ENCODE measurements at places on chromosomes 11 and 22.

- no peak for DNase-seq
These were observed 40.8 kb upstream of the ACCSL start for GRCh38 chr11:44006917-44007361.

DNA sequence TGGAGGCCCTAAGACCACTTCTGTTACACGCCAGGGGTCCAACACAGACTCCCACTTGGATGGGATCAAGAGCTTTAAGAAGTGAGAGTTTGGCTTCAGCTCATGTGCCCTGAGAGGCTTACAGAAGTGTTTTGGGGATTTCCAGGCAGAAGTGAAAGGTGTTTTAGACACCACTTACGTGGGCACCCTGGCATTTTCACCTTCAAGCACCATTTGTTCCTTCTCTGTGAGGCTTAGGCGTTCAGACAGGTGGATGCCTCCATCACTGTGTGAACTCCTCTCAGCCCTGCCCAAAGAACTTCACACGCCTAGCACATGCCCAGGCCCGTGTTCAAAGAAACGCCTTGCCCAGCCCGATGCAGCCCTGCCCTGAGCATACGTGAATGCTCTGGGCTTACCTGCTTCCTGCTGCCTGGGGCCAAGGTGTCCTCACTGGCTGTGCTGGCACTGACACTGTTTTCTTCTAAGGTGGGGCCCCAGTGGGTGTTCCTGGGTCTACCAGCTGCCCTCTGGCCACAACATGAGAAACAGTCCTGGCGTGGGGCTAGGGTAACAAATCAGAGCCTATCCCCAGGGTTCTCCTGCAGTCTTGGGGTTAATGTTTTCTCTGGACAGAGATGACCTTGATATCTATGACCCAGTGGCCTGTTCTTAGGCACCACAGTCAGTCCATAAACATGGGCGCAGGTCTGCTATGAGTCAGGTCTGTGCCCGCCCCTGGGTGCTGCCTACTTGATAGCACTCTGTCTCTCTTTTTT is 34.0 kb downstream of the AMPD3 start:
- DNase-seq, result peak; percentile 87

- peak; percentile 85 for DNase-seq
These were observed at the start of gene EIF4ENIF1 for GRCh38 chr22:31489632-31490495. Gene EIF4ENIF1, minus strand, starts transcription at chr22:31489842. Its CDS starts 1,124 bp downstream, at chr22:31488718.

DNA sequence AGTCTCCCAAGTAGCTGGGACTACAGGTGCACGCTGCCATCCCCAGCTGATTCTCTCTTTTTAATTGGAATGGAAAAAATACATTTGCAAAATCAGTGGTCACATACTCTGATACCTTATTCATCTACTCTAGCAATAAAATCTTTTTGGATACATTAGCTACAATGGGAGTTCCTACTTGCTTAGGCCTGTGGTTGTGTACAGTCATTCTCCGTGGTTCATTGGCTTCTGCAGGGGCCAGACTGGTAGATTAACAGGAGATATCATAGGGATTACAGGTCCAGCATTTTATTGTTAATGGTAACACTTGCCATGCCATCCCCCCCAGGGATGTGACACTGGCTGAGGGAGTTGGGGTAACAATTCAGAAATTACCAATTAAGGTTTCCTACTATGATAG is 140.0 kb downstream of the ADAMTS15 start:
- no peak for DNase-seq

- DNase-seq, result peak; percentile 56
These were observed at the start of gene MPPED2 for GRCh38 chr11:30586251-30587144. Gene MPPED2, minus strand, starts transcription at chr11:30586353. Its CDS starts 5,980 bp downstream, at chr11:30580373.

GRCh38 chr11:61613051-61613450 is 32.2 kb upstream of the SYT7 start:
- DNase-seq, result no peak

DNA sequence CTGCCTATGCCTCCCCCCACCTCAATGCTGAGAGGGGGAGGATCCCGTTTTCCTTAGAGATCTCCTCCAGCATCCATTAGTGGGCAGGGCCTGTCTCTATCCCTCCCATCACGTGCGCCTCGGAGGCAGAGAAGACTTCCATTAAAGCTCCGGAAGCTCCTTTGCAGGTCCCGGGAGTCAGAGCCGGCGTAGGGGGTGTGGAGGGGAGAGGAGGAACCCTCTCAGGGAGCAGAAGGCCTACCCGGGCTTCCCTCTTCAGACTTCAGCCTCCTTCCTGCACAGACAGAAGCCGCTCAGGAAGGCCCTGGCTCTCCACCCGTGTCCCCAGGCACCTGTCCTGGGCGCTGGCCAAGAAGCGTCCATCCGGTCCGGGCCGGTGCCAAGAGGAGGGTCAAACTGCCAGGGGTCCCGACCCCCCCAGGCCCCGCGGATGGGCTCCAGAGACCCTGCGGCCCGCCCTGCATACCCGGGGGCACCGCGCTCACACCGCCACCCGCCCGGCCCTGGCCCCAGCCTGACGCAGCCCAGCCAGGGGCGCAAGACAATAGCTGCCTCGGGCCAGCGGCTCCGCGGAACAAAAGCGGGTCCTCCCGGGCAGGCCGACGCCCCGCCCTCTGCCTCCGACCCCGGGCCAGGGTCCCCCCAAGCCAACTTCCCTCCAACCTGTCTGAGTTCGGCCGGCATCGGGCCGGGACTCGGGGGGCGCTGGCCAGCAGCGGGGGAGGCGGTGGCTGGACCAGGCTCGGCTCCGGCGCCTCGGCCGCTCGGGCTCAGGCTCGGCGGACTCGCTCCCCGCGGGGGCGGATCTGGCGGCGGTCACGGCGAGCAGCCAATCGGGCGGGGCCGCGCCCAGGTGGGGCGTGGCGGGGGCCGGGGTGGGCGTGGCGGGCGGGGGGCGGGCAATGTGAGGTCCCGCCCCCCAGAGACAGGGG is 29.9 kb downstream of the ARVCF start:
- peak; percentile 62 for DNase-seq

DNA sequence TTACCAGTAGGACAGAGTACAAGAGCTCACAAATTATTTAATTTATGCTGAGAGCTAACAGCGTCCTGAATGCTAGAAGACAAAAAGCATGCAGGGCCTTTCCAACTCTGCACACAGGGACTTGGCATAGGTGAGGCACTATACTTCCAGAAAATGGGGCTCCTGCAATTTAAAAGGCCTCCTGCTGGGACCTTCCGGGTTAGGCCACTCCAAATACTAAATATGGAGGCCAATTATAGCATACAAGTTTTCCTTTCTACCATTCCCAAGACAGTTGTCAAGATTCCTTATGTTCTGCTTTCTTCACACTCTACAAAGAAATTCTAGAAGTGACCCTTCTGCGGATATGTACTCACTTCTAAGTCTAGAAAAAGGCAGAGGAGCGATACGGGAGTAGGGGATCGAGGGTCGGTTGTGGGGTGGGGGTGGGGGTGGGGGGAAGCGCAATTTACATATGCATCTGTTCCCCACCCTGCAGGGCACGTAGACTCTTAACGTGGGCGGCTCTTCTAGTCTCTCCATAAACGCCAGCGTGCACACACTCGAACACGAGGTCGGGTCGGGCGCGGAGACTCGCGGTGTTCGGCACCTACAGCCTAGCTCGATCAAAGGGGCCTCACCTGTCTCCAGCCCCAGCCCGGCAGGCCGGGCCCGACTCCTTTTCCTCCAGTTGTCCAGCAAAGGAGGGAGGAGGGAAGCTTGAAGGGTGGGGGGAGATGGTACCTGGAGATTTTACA is 728 bp downstream of the DCUN1D5 start:
- peak; percentile 50 for DNase-seq

DNA sequence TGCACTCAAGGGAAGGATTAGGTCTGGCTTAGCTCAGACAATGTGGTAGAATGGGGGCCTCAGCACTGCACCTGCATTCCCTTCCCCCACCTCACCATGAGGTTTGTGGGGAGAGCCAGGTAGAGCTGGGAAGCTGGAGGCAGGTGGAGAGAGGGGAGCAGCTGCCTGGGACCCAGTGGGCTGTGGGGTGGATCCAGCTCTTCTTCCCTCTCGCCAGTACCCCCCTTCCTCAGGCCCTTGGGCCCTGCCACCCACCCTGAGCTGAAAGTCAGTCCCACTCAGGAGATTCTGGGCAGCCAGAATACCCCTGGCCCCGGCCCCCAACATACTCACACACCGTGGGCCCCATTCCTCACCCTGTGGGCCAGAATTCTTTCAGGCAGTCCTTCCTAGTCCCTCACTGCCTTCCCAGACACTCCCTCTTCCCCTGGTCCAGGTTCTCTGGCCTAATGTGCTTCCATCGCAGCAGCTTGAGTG is 3.1 kb upstream of the POLD4 start:
- no peak for DNase-seq

DNA sequence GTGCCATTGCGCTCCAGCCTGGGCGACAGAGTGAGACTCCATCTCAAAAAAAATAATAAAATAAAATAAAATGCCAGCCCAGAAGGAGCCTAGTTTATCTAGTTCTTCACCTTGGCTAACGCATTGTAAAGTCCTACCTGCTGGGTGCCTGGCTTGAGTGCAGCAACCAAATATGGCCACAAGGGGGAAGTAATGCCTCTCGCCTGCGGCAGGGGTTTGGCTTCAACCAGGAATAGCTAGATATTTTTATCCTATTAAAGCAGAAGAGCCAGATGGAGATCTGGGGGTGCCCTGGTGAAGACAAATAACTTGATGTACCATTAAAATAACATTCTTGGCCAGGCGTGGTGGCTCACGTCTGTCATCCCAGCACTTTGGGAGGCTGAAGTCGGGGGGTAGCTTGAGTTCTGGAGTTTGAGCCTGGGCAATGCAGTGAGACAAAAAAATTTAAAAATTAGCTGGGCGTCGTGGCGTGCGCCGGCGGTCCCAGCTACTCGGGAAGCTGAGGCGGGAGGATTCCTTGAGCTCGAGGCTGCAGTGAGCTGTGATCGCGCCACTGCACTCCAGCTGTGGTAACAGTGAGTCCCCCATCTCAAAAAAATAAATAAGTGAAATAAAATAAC is 20.6 kb upstream of the PLEKHB1 start:
- DNase-seq, result peak; percentile 76

- DNase-seq, result no peak
These were observed 3.1 kb downstream of the TAF10 start for GRCh38 chr11:6608726-6609501.

GRCh38 chr11:124483422-124483821 is 37.9 kb upstream of the OR8B8 start:
- no peak for DNase-seq

DNA sequence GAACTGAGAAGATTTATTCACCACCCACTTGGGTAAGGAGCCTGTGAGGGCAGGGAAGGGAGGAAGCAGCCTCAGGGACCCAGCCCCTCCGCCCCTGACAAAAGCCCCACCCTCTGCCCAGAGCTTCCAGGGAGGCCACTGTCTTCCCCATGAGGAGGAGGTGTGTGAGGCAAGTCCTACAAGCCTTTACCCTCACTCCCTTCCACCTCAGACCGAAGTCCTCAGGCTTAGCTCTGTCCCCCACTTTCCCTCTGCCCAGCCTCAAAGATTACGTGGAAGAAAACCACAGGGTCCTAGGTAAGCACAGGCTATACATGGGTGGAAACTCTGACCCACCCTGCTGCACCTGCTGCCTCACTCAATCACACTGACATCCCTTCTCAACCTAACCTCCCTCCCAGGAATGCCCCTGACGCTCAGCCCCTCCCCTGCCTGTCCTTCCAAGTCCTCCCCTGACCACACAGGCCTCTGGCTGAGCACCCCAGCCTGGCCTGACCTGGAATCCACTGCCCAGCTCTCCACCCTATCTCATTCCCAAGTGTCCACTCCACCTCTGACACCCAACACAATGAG is 3.6 kb upstream of the ARAP1 start:
- no peak for DNase-seq

DNA sequence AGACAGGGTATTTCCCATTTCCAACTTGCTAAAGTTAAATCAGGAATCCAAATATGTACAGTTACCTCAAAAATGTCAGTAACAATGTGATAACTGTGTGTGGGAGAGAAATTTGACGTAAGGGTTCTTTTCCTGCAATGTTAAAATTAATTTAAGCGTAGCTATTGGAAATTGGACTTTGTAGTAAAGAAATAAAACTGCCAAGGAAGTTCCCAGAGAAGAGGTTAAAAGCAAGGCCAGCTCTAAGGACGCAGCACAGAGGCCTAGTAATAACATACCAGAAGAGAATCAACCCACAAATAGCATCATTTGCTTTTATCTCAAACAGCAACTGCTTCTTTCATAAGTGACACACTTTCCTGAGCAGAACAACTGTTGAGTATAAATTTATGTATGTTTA is 36.8 kb upstream of the GRIA4 start:
- no peak for DNase-seq

DNA sequence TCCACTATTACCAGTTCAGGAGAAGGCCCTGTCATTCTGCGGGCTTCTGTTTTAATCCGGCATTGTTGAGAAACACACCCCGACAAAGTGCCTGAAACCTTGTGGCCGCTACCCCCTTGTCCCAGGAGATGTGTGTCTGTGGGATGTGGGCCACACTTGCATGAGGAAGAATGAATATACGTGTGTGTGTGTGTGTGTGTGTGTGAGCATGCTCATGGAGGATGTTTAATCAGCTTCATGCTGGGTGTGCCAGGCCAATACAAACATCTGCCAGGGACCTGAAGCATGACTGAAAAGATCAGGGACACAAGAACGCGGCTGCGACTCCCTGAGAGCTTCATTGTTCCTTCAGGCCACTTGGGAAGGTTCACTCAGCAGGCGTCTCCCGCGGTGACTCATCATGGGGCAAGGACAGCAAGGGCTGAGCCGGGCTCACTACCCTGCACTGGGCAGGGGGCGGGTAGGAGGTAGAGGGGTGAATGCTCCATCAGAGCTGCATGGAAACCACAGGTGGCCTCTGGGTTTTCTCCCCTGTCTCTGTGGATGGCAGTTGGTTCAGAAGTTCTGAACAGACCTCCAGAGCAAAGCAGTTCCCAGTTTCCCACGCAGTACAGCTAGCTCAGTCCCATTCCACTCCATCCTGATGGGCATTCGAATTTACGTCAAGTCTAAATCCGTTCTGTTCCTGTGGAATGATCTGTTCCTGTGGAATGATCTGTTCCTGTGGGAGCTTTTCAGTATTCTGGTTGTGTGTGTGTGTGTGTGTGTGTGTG is 7.0 kb upstream of the MALAT1 start:
- DNase-seq, result no peak

GRCh38 chr11:35990816-35991215 is 47.0 kb downstream of the LDLRAD3 start:
- DNase-seq, result no peak

DNA sequence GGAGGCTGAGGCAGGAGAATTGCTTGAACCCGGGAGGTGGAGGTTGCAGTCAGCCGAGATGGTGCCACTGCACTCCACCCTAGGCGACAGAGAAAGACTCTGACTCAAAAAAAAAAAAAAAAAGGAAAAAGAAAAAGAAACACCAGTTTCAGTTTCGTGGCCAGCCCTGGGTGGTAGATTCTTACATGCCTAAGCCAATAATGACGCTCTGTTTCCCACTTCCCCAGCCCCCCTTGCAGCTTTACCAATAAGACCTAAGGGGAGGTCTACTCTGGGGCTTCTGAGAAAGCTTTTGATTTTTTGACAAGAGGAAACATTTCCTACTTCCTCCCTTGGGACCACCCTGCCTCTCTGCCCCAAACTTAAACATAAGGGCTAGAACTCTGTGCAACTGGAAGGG is 30.0 kb upstream of the PTPRJ start:
- DNase-seq, result peak; percentile 65
